ENCODE measurements at places on chromosomes 11 and 22. TPM values are rescaled to one million over a fixed set of nuclear protein-coding genes. Genes with fewer than 3 reads are reported as not detected.

KCNQ1 gene
- total RNA-seq, result 7.4 TPM

HPX gene
- total RNA-seq, result 0.45 TPM

HOATZ gene
- total RNA-seq, result not detected

CECR2 gene
- total RNA-seq, result 0.09 TPM

PRG2 gene
- total RNA-seq, result not detected

RTN4RL2 gene
- total RNA-seq, result 3.6 TPM

APOL4 gene
- total RNA-seq, result 4.3 TPM

ANKK1 gene
- 0.90 TPM for total RNA-seq

MIAT gene
- total RNA-seq, result 0.64 TPM

MS4A5 gene
- total RNA-seq, result not detected

BIRC3 gene
- 85.6 TPM for total RNA-seq

CHADL gene
- total RNA-seq, result 0.73 TPM

CARNS1 gene
- total RNA-seq, result not detected

CARD10 gene
- 49.2 TPM for total RNA-seq

OR56A1 gene
- total RNA-seq, result not detected

NAALADL1 gene
- not detected for total RNA-seq

CELSR1 gene
- 40.8 TPM for total RNA-seq

MFRP gene
- not detected for total RNA-seq

SLCO2B1 gene
- total RNA-seq, result 0.27 TPM

CD44 gene
- total RNA-seq, result 1,189 TPM

ESAM gene
- total RNA-seq, result 1.0 TPM

OR5P2 gene
- not detected for total RNA-seq

All from Calu3 (cell line).